ENCODE measurements at places on chromosomes 3 and 15.

- no peak for DNase-seq
Observed at GRCh38 chr3:196563721-196564225, 4.6 kb downstream of the WDR53 start.

GRCh38 chr3:18223571-18223970 is 201.6 kb downstream of the SATB1 start:
- DNase-seq: no peak

GRCh38 chr3:48034000-48034516 is 17.8 kb upstream of the MAP4 start:
- peak; percentile 64 for DNase-seq

DNA sequence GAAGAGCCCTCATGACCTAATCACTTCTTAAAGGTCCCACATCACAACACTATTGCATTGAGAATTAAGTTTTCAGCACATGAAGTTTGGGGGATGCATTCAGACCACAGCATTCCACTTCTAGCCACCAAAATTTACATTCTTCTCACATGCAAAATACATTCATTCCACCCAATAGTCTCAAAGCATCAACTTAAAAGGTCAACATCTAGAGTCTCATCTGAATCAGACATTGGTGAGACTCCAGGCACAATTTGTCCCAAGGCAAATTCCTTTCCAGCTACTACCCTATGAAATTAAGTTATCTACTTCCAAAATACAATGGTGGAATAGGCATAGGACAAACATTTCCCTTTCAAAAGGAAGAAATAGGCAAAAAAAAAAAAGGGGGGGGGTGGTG is 64.9 kb downstream of the PLSCR2 start:
- peak; percentile 80 for DNase-seq

DNA sequence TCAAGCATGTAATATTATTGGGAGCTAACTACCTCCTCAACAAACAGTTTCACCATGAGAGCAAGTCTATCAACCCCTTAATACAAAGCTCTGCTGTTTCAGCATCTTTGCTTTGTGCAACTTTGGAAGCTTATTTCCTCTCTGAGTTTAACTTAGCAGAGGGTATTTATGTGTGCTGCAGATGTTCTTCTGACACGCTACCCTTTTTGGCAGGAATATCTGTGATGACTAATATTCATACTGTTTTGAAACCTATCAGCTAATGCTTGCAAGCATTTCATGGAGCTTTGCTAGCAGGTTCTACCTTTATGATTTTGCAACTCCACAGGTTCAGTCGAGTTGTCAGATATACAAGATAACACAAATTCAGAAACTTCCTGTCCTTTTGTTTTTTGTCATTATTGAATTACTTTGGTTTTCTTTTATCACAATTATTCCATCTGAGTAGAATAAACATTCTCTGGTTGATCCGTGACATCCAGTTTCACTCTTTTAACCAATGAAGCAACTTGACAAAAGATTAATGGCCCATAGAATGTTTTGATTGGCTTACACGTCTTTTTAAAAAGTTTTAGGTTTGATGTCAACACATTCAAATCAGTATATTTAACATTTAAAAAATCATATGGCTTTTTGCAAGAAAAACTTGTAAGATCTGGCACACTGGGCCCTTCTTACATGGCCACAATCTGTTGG is 1.7 kb upstream of the SLC9A9 start:
- peak; percentile 77 for DNase-seq

DNA sequence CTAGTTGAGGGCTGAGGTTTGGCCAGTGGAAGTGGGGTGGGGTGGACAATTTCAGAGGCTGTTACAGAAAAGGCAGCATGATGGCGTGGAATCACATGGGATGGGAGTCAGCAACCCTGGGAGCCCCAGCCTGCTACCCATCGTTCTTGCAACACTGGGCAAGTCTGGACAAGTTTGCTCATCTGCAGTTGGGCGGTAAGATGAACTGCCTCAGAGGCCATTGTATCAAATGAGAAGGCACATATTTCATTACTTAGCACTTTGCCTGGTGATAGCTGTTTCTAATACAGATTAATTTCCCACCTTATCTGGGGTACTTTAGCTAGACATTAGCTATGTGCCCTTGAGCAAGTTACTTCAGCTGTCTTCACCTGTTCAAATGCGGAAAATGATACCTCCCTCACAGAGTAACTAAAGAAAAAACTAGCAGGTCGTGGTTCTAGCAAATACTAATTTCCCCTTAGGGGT is 248.9 kb downstream of the THSD4 start:
- DNase-seq: no peak

DNA sequence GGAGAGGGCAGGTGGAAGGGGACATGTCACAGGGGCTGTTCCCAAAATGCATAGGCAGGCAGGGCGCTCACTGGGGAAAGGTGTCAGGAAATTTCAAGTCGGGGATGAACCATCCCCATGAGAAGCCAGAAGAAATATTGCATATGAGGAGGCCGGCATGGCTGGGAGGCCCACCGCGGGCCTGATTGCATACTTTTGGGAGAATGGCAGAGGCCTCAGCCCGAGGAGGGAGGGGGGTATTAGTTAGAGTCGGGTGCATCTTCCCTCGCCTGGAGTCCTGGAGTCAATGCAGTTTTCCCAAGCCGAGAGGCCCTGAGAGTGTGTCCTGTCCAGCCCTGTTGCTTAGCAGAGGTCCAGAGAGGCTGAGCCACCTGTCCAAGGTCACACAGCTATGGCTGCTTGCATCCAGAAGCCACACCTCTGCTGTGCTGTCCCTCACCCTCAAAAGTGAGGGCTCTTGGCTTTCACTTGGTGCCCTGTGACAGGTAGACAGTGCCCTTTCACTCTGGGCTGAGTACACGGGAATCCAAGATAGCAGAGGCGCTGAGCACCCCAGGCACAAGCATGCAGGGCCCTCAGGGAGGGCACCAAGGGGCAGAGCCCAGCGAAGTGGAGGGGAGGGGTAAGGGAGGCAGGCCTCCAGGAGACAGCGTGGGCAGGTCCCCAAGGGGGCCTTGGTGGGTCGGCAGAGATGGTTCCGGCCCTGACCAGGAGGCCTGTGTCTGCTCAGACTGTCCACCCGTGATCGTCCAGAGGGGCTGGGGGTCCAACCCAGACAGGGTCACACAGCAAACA is 48.5 kb downstream of the GRIP2 start:
- no peak for DNase-seq

DNA sequence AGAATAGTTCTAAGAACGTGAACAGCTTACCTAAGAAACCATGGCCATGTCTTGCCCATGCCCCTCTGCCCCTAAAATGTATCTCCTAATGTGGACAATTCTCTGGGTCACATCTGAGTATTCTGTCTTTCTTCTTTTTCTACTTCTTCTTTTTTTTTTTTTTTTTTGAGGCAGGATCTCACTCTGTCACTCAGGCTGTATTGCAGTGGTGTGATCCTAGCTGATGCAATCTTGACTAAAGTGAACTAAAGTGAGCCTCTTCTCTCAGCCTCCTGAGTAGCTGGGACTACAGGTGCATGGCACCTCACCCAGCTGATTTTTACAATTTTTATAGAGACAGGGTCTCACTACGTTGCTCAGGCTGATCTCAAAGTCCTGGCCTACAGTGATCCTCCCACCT is 204.8 kb upstream of the ZPLD1 start:
- no peak for DNase-seq

- DNase-seq: peak; percentile 47
Observed at GRCh38 chr15:95291898-95292472, 1038.5 kb upstream of the NR2F2 start.

DNA sequence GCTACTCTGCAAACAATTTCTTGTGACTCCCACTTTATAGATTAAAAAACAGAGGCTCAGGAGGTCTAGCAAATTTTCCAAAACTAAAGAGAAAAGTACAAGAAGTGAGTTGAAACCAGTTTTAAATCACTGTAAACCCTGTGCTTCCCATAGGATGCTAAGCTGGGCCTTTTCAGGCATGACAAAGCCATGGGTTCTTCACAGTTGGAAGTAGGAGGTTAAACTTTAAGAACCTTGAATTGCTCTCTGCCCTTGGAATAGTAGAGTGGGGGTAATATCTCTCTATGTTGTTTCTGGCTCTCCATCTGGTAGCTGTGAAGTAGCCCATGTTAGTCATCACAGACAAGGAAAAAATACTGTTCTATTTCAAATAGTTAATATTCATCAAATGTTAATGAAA is 193.6 kb upstream of the SATB1 start:
- no peak for DNase-seq

DNA sequence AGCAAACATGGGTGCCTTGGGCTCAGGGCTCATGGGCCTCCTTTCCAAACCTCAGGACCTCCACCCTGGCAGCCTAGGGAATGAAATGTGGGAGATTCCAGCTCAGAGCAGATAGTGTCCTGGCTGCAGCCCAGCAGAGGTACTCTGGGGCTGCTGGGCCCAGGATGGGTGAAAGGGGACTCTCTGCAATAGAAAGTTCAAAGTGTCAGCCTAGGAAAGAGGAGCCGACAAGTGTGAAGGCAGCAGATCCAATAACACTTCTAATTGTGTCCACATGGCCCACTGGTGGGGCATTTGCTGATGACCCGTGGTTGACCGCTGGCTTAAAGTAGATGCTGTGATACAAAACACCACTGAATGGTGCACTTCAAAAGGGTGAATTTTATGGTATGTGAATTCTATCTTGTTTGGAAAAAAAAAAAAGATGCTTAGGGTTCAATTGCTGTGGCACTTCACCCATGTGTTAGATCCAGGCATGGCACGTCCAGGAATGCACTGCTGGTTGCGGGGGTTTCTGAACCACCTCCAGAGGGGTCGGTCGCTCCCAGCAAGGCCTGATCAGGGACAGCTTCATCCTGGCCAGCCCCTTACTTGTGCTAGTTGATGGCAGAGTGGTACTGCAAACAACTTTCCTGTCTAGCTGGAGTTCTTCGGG is 20.9 kb downstream of the AMOTL2 start:
- DNase-seq: peak; percentile 47

- no peak for DNase-seq
Observed at GRCh38 chr3:56629451-56629850, 53.6 kb downstream of the TASOR start.

Data from fibroblast of skin of scalp (primary cell).